Renal cortex interstitium (tissue), 15 donors: ENCODE measurements at places on chromosomes 12 and 14.
A peak's percentile ranks its signal among the peaks of the same experiment; 100 is the strongest.

- peak; percentile 52 for DNase-seq
These were observed 253.1 kb downstream of the EFCAB11 start for GRCh38 chr14:89701211-89702043.

- no peak for DNase-seq
These were observed 25.6 kb downstream of the TESC start for GRCh38 chr12:117073611-117074010.

GRCh38 chr12:113299619-113300237 is 35.2 kb downstream of the SLC8B1 start:
- no peak for DNase-seq

DNA sequence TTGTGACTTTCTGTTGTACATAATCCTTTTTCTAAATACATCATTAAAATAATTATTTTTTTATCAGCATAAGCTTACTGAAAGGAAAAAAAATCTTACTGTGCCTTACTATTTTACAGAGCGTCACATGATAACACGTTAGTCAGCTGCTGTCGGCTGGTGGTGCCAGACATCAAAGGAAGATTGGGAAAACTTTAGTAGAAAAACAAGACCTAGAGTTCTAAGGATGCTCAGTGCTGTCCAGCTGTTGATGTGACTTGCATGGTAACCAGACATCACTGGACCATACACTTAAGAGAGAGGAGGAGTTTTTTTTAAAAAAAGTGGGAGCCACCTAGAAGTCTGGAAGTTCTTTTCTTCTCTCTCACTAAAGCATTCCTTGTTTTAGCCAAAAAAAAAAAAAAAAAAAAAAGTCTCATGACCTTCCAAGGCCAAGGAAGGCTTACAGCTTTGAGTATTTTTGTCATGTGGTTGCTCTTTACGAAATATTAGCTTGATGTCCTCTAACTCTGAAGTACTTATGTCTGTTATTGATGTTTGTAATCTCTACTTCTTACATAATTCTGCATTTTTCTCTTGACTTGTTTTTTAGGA is 4.5 kb downstream of the RASSF8 start:
- DNase-seq: no peak

DNA sequence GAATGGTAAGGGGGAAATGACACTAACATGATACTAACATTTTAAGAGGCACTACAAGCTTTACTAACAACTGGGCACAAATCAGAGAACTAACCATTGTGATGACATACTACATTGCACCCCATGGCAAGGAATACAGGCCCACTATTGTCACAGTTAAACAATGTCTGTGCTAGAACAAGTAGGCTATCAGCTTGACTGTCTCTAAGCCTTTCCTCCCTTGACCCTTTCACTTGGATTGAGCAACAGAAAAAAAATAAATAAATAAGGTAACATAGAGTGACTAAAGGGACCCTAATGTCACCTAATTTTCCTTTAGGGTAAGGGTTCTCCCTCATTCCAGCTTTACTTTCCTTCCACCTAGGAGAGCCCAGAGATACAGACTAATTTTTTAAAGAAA is 4.4 kb downstream of the SLC38A2 start:
- no peak for DNase-seq

GRCh38 chr12:19402743-19403431 is 36.4 kb upstream of the AEBP2 start:
- no peak for DNase-seq

DNA sequence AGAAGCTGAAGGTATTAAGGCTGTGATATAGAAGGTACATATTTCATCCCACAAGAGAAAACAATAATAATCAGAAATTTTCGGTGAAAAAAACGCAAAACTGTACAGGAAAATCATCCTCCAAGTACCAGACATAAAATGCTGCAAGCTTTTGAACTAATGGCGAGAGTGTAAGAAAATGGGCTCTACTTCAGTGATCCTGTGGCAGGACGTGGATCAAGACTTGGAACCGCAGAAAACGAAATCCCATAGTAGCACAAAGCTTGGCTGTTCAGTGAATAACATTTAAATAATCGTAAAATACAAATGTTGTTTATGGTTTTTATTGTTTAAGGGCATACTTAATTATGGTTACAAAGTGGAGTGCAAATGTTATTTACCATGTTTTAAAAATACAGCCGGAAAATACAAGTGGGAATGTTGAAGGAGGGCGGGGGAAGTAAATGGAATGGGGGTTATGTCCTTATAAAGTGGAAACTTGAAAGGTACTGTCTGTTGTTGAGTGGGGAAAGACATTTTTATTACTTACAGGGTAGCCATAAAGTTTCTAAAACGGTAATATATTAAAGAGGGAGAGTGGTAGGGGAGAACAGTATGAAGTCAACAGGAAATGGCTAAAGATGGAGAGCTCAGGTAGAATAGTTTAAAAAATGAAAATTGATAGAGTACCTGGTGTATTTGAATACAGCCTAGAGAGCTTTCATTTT is 1.1 kb downstream of the SMIM10L1 start:
- DNase-seq: peak; percentile 20

- DNase-seq: no peak
These were observed 4.2 kb upstream of the XPOT start for GRCh38 chr12:64400041-64400440.

DNA sequence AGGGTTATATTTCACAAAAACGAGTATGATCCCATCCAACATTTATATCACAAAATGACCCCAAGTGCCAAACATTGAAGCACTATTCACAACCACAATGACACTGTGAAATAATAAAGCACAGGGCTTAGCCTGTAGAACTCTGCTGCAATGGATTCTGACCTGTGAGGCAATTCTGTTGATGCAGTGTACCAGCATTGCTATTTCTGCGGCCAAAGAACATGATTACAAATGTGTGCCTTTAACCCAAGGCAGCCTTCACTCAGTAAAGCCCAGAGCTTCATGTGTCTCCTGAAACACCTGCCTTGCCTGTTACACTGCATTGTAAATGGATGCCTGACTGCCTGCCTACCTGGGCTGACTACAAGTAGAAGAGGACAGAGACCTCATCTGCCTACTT is 158.0 kb downstream of the PPM1H start:
- no peak for DNase-seq

DNA sequence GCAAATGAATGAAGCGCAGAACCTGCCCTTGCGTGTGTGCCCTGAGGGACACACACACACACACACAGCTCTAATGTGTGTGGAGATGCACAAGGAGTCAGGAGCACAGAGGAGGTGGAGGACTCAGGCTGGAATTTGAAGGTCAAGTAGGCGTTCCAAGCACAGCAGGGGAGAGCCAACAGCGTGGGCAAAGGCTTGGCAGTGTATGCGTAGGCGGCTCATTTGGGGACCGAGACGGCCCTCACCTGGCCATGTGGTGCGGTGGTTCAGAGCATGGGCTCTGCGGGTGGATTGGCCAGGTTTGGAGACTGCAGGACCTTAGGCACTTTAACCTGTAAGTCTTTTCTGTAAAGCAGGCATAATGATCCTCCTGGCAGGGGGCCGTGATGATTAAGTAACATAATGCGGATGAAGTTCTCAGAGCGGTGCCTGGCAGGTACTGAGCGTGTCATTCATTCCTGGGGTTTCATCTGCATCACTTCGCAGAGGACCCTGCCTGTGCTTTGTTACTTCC is 69.5 kb upstream of the SLC24A4 start:
- no peak for DNase-seq

DNA sequence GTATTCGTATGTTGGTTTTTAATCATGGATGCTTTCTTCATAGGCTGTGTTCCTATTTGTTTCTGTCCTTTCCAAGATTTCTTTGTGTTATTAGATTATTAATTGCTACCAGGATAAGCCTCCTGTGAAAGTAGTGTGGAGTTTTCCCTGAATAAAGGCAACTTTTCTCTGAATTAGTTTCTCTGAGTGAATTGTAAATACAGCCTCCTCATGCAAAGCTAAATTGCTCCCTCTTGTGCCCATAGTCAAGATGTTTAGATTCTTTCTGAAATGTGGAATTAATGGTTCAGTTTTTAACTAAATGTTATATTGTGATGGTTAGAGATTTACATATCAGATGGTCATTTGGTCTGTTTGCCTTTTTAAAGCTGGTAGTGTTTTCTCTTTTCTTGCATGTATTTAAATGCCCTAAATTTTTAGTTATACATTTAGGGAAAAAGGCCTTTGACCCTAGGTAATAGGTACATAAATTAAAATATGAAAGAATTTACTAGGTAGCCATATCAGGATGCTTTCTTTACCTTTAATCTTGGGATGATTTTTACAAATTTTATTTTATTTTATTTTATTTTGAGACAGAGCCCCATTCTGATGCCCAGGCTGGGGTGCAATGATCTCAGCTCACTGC is 8.9 kb downstream of the APAF1 start:
- DNase-seq: no peak

- peak; percentile 31 for DNase-seq
These were observed 518 bp downstream of the GSKIP start for GRCh38 chr14:96363751-96364336.

- no peak for DNase-seq
These were observed 6.3 kb downstream of the MGAT4C start for GRCh38 chr12:86249851-86250250.

DNA sequence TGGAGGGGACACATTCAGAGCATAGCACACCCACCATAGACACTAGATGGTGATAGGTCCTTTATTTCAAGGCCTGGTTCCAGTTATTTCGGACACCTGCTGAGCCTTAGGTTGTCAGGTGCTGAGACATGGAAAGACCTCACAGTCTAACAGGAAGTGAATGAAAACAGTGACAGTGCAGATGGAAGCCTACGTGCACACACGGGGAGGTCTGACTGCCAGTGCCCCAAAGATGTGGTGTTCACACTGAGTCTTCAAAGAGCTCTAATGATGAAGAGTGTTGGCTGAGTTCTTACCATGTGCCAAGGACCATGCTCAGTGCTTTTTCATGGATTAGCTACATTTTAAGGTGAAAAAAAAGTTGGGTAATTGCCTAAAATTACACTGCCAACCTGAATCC is 46.6 kb downstream of the CKB start:
- DNase-seq: no peak

DNA sequence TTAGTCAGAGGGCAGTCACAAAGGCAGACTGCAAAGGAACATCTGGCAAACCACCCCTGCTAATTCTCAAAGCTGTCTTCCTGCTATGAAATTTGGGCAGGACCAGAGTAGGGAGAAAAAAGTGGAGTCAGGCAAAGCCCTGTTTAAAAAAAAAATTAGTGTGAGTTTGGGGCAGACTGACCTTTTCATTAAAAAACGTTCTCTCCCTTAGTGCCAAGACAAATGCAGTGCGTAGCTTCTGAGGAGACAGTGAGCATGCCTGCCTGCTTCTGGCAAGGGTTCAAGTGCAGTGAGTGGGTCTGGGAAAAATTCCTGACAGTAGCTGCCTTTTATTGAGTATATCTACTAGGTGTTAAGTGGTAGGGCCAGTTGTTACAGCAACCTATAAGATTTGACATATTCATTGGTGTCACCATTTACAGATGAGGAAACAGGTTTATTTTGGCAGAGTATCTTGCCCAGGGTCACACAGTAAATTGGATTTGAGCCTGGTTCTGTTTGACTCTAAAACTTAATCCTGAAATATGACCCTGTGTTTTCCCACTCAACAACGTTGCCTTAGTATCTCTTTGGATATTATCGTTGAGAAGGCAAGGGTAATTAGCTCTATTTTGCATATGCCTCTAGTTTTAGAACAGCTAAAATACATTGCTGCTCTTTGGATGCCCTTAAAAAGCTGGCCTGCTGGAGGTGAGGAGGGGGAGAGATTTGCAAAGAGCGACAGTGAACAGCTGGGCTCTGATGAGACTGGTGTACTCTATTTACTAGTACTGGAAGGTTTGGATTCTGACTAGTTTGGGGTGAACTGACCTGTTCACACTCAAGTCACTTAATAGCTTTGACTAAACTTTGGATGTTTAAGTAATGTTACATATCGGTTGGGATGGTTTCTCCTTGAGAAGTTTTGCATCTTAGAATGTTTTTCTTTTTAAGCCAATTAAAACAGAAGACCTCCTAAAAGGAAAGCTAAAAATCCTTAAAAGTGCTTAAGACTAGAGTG is 72.8 kb downstream of the PAPOLA start:
- DNase-seq: no peak

GRCh38 chr12:6607751-6608591 is 792 bp upstream of the CHD4 start:
- peak; percentile 40 for DNase-seq
